Stromal cell of bone marrow (primary cell): ENCODE measurements at places on chromosomes 2 and 18.

DNA sequence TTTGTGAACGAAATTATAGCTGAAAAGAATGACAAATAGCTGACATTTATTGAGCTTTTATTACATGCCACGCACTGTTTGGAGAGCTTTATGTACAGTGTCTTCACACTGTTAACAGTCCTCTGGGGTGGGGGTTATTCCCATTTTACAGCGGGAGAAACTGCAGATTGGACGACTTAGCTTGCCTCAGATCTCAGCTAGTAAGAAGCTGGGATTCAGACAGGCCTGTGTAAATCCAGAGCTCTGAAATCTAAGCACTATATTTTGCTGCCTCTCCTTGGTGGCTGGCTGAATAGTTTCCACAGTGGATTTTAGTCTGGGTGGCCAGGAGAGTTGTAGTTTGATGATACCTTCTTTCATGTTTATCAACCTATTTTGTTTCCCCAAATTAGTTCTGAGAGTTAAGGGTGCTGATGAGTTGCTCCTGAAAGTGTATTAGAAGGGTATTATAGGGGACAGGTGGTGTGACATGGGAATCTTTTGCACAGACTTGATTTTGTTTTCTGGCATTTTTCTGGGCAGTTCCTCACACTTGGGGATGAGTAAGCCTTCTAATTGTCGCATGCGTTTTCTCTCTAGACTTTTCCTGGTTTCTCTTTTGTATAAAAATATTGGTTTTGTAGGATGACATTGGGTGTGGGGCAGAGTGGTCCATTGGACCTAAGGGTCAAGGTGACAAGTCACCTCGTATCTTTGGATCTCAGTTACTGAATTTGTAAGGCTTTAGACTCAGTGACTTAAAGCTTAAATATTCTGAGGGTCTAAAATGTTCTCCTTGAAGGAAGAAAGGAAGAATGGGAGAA is 1.5 kb downstream of the ACSL3 start:
- DNase-seq, result no peak

GRCh38 chr2:133498662-133499585 is 69.3 kb downstream of the NCKAP5 start:
- DNase-seq, result no peak

DNA sequence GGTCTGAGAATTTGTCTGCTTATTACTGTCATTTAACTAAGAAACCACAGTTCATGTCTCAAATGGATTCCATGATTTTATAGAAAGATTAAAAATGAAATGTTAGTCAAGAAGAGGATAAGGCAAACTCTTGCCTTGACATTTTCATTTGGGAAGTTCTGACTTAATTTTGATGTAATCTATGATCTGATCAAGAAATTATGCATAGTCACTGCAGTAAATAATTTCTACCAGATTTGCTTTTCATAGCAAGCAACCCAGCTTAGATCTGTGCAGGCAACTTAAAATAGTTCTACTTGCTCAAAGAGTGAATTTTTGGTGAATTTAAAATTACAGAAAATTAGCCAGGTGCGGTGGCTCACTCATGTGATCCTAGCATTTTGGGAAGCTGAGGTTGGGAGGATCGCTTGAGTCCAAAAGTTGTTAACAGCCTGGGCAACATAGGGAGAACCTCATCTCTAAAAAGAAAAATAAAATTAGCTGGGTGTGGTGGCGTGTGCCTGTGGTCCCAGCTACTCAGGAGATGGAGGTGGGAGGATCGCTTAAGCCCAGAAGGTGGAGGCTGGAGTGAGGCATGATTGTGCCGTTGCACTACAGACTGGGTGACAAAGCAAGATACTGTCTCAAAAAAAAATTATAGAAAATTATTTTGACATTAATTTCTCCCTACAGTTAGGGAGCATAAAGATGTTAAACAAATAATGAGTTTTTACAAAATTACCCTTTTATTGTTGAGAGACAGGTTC is 158.7 kb upstream of the MYO3B start:
- DNase-seq, result no peak

DNA sequence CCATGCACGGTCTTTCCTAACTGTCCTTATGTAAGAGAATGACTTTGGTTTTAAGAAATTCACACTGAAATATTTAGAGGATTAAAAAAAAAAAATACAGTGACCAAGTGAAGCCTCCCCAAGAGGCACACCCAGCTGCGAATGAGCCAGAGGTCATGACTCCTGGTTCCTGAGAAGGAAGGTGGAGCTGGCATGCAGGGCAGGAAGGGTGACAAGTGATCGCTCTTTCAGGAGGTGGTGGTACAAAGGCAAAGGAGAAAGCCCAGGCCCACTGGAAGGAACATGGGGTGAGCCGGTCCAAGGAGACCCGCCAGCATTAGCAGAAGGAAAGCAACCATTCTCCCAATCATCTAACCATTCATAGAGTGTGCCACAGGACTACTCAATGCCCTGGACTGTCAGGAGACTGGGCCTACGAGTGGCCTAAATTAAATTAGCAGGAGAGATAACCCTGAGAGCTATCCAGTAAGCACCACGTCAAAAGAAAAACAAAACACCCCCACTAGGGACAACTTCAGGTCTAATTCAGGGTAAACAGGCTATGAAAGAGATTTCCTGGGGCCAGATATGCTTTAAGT is 7.8 kb downstream of the INO80C start:
- no peak for DNase-seq

DNA sequence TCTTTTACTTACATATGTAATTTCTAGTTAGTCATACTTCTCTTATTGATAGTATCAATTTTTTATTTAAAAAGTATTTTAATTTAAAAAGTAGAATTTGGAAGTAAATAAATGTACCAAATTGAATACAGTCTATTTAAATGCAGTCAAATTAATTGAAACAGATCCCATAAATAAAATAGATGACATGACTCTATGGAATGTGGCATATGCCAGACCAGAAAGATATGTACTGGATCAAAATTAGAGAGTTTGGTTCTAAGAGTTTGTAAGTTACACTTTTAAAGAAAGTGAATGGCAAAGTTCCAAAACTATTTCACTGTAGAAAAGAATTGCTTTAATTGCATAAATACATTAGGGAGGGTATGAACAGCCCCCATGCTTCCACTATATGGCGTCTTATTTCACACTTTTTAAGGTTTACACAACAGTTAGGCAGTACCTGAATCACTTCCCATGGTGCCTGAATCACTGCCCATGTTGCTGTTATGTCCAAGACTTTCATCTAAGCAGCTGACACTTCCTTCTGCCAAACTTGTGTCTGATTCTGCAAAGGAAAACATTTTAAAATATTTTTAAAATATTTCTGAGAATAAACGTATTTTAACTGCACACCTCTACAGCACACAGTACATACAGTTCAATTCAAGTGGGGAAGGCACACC is 25.2 kb downstream of the IFIH1 start:
- no peak for DNase-seq

DNA sequence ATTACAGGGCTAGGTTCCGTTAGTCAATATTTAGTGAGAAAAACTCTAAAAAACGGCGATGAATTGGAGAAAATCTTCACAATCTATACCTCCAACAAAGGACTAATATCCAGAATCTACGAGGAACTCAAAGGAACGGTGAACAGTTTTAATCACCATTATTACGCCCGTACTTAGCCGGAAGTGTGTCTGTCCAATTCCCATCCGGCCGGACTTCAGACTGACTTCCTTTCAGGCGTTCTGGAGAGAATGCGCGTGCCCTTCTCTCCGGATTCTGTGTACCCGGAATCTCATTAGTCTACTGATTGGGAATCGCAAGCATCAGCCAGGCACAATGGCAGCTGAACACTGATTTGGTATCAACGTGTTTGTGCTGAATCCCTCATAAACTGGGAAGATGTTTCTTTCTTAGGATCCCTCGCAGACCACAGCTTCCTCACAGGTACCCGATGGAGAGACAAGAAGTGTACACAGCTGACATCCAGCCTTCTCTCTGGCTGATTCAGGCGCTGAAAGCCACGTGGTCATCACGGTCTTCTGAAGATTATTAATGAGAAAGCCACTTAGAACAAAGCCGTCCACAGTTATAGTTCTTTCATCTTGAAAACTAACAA is 239.9 kb downstream of the ZNF516 start:
- no peak for DNase-seq

DNA sequence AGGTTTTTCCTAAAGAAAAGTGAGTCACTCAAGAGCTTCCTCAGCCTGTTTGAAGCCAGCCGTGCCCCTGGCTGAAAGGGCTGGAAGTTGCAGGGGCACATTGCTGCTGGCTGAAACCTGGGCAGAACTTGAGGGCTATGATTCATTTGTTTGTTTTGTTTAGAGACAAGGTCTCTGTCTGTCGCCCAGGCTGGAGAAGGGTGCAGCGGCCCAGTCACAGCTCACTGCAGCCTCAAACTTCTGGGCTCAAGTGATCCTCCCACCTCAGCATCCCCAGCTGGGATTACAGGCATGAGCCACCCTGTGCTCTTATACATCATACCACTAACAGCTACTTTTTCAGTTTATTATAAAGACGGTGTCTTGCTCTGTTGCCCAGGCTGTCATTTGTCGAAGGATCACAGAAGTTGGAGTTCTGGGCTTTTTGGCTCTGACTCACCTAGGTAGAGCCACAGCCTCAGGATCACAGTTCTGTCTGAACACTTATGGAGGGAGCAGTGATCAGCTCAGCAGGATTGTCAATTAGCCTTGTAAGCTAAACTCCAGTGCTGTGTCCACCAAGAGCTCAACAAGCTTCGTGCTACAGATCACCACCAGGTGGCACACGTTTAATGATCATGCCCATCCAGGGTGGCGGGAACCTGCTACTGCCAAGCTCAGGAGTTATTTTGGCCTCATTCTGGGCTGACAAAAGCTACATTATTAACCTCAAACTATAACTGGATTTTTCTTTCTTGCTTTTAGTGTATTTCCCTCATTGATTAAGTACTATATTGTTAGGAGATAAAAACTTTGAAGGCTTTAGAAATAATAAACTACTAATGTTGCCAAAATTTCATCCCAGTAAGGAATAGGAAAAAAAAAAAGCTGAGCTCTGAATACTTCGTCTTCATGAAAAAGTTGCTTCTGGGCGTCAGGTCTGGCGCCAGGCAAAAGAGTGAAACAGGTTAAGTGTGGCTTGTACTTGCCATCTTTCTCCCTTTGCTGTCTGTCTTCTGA is 57.9 kb downstream of the ARHGEF33 start:
- DNase-seq, result peak; percentile 53

- no peak for DNase-seq
Measured at GRCh38 chr2:192091476-192091875, 103.3 kb downstream of the TMEFF2 start.

GRCh38 chr2:158221063-158222020 is 119.7 kb downstream of the UPP2 start:
- DNase-seq, result no peak

DNA sequence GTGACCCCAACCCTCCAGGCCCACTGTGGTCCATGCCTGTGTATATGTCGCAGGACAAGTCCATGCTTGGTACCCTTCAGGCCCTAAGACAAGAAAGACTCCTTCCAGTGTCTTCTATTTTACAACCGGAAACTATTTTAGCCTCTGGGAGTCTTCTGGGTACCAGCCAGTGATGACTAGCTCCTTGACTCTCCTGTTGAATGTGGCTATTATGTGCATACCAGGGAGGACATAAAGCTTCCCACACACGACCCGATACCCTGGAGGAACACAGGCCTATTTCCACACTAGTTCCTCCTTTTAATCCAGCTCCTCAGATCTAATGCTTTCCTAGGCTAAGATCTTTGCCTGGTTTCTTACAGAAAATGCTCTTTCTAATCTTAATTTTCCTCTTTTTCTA is 178.1 kb downstream of the NCKAP5 start:
- peak; percentile 44 for DNase-seq

GRCh38 chr2:209472112-209472832 is 48.4 kb downstream of the MAP2 start:
- peak; percentile 67 for DNase-seq

- DNase-seq, result no peak
Measured at GRCh38 chr2:211367293-211367692, 810.9 kb downstream of the CPS1 start.

DNA sequence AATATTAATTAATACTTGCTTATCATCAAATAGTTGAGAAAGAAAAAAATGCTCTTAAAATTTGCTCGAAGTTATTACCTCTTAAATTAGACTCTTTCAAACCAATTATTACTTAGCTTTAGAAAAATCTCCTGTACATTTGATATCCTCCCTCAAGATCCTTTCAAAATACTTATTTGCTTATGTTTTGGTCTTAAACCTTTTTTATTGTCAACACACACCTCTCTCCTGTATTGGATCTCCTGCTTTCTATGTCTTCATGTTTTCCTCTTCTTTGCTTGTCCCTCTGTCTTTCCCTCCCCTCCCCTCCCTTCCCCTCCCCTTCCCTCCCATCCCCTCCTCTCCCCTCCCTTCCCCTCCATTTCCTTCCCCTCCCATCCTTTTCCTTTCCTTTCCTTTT is 14.0 kb downstream of the OSBPL6 start:
- DNase-seq, result no peak

DNA sequence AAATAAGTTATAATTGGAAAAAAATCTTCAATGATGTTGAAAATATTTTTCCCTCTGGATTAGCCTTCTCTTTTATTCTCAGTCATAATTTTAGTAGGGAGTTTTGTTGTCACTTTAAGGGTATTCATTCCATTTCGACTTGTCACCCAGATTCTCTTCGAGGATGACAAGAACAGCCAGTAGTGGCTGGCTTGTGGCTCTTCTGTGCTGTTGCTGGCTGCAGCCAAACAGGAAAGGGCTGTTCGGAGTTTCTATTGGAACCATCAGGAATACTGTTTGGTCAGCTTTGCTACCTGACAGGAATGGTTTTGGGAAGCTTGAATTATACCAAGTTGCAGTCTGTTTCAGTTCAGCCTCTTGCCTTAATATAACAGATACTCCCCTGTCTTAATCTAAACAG is 41.6 kb downstream of the MGAT5 start:
- DNase-seq, result no peak

DNA sequence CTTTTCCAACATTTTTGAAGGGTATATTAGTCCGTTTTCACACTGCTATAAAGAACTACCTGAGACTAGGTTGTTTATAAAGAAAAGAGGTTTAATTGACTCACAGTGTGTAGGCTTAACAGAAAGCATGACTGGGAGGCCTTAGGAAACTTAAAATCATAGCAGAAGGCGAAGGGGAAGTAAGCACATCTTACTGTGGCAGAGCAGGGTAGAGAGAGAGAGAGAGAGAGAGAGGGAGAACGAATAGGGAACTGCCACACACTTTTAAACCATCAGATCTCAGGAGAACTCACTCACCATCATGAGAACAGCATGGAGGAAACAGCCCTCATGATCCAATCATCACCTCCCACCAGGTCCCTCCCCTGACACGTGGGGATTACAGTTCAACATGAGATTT is 420.3 kb downstream of the SOCS6 start:
- no peak for DNase-seq

GRCh38 chr2:73067043-73067442 is 4.5 kb downstream of the SFXN5 start:
- no peak for DNase-seq

GRCh38 chr2:238742664-238743063 is 105.2 kb upstream of the TWIST2 start:
- DNase-seq, result no peak

DNA sequence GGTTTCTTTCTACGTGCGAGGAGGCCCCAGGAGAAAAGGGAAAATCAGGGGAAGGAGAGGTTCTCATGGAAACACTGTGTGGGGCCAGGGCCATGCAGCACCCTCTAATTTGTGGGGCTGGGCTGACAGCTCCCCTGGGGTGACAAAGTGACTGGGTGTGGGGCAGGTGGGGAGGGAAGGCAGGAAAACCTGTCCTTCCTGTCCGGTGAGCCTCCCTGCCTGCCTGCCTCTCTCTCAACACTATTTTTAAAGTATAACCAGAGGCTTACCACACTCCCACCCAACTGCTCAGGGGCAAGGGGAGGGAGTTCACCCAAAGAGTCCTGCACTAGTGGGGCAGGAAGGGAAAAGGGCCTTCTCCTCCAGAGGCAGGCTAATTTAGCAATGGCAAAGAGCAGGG is 10.5 kb upstream of the EPAS1 start:
- no peak for DNase-seq
